Tibial nerve (tissue), 4 donors: ENCODE measurements at places on chromosomes 4 and X. TPM values are rescaled to one million over a fixed set of nuclear protein-coding genes. Genes with fewer than 3 reads are reported as not detected.

PPEF1 gene
- not detected for total RNA-seq

PLK4 gene
- total RNA-seq, result 2.0 TPM

APLN gene
- 0.21 TPM for total RNA-seq

EMCN gene
- total RNA-seq, result 13.2 TPM

ARX gene
- not detected for total RNA-seq

CFI gene
- 23.7 TPM for total RNA-seq

ZFP92 gene
- total RNA-seq, result 0.39 TPM

FABP2 gene
- total RNA-seq, result not detected

USP51 gene
- total RNA-seq, result 3.3 TPM

NDST3 gene
- total RNA-seq, result 5.4 TPM

ARAP2 gene
- 12.4 TPM for total RNA-seq

PSAPL1 gene
- not detected for total RNA-seq

JCHAIN gene
- 4.5 TPM for total RNA-seq

TMPRSS11F gene
- not detected for total RNA-seq

ARSJ gene
- 1.8 TPM for total RNA-seq

PPP1R3F gene
- total RNA-seq, result 20.9 TPM

GNRHR gene
- total RNA-seq, result not detected

UGT2A1 gene
- total RNA-seq, result not detected

LDB2 gene
- 62.7 TPM for total RNA-seq

PDE6B gene
- total RNA-seq, result 0.98 TPM

CLCN5 gene
- total RNA-seq, result 7.1 TPM

ARHGEF38 gene
- total RNA-seq, result not detected
